ENCODE measurements at places on chromosomes 1 and 21.

DNA sequence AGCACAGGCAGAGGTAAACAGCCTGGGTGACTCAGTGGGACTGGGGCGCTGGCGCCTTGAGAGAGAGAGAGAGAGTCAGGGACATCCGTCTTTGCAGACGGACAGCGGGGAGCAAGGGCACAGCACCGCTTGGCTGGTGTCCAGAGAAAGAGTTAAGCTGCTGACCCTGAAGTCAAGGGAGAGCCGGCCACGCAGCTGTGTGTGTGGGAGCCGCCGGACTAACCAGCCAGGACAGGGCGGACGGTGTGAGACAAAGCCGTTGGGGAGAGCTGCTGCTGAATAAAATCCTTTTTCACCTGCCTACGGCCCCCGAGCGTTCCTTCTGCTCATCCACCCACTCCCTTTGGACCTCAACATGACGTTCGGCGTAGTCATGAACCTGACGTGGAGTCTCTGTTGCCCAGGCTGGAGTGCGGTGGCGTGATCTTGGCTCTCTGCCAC lies 14.5 kb downstream of the CFAP74 start:
- no peak for DNase-seq

GRCh38 chr1:228459091-228459993 lies 27.8 kb upstream of the RNF187 start:
- peak; percentile 93 for DNase-seq

DNA sequence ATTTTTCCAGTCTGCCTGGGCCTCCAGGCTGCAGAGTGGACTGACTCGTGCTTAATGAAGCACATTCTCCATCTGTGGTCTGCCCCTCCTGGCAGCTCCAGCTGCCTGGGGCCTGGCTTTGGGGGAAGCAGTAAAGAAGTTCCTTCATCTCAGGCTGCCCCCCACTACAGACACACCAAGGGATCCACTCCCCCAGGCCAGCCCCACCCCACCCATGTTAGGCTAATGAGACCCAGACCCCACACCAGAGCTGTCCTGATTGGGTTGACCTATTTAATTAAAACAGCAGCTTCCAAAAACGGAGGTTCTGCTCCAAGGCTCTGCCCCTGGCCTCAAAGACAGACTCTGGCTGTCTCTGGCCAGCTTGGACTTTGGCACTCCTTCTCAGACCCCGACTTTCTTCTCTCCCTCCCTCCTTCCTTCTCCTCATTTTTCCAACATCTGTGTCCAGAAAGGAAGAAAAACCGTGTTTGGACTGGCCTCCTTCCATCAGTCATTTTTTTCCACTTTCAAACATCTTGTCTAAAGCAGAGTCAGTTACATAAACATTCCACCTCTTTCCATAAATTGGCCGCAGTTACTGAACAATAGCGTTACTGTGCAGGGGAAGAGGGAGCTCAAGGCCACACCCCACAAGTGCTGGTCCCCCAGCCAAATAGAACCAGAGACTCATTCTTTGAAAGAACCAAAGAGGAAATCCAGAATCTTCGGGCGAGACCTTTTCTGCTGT lies 29.7 kb downstream of the SERTAD4 start:
- peak; percentile 92 for DNase-seq

- DNase-seq, result no peak
These were observed 11.8 kb upstream of the KIAA0040 start for GRCh38 chr1:175204330-175204729.

- no peak for DNase-seq
These were observed 273.1 kb downstream of the MRPL39 start for GRCh38 chr21:25334046-25334730.

GRCh38 chr1:224357626-224358124 lies 996 bp downstream of the CNIH4 start:
- peak; percentile 91 for DNase-seq

DNA sequence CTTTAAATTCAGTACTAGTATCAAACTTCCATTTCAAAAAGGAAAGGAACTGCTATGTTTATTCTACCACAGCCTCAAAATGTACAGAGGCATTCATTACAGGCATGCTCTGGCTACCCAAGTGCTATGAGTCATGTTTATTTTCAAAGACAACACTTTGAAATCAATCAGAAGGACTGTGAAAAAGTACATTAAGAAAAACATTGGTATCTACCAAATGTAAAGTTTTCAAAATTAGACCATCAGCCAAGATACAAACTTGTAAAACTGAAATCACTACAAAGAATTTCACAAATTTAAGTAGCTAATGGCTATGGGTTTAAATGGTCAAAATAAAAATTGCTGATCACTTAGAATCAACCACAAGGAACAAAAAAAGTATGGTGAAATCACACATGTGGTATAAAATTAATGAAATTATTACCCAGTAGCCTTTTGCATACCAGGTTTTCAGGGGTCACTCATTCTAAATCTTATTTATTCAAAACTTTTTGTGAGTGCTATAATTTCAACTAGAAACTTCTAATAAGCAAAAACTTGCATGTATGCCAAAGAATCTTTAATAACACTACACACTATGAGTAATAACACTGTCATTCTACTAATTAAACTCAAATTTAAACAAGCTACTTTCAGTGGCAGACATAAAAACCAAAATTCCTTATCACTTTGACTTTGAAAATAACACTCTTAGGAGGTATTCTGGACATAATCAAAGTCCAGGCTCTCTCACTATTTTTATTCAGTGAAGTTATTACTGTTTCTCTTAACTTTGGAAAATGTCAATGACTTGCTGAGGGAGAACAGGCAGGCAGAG lies 49.2 kb downstream of the ENAH start:
- peak; percentile 71 for DNase-seq

DNA sequence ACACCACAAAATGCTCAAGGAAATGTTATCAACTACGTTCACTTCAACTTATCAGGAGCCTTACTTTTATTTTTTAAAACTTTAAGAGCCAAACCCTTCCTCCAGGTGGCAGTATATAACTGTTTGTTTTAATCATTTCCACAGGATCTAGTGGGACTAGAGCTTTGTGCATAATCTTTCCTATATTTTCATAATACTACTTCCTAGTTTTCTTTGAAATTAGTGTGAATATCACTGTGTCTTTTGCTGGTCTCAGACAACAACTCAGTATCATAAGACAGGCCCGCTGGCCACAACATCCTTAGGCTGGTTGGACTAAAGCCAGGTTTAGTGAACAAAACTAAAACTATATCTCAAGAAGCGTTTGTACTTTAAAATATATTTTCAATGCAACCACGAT lies 145.5 kb downstream of the TIAM1 start:
- DNase-seq, result peak; percentile 89

- no peak for DNase-seq
These were observed 48.7 kb upstream of the CNTN2 start for GRCh38 chr1:204994086-204994862.

- no peak for DNase-seq
These were observed 149.9 kb downstream of the HS2ST1 start for GRCh38 chr1:87064309-87064708.

GRCh38 chr1:10835421-10835820 lies 39.0 kb upstream of the CASZ1 start:
- no peak for DNase-seq

DNA sequence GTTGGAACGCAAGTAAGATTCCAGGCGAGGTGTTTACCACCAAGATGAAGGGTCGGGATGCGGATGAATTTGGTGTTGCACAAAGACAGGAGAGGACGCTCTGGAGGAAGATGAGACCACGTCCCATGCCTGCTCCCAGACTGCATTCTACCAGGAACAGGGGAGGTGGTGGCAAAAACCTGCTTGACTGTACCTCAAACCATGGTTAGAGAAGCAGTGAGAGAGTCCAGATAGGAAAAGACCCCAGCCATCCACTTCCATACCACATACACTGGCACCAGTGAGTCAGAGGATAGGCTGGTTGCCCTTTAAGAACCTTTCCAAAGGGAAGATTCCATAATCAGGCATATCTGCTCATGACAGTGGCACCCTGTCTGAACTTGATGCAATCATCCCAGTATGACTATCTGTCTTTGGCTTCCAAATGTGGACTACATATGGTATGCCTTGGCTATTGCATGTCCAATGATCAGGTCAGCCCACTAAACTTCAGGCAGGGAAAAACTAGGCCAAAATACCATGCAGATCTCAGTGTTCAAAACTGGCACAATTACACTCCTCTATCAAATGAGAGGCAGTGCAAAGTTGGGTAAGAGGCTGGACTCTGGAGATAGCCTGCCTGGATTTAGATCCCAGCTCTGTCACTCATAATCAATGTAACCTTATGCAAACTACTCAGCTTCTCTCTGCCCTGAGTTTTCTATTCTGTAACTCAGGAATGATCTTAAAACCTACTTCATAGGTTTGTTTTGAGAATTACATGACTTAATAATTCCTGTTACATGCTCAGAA lies 20.6 kb downstream of the NPR1 start:
- peak; percentile 17 for DNase-seq

DNA sequence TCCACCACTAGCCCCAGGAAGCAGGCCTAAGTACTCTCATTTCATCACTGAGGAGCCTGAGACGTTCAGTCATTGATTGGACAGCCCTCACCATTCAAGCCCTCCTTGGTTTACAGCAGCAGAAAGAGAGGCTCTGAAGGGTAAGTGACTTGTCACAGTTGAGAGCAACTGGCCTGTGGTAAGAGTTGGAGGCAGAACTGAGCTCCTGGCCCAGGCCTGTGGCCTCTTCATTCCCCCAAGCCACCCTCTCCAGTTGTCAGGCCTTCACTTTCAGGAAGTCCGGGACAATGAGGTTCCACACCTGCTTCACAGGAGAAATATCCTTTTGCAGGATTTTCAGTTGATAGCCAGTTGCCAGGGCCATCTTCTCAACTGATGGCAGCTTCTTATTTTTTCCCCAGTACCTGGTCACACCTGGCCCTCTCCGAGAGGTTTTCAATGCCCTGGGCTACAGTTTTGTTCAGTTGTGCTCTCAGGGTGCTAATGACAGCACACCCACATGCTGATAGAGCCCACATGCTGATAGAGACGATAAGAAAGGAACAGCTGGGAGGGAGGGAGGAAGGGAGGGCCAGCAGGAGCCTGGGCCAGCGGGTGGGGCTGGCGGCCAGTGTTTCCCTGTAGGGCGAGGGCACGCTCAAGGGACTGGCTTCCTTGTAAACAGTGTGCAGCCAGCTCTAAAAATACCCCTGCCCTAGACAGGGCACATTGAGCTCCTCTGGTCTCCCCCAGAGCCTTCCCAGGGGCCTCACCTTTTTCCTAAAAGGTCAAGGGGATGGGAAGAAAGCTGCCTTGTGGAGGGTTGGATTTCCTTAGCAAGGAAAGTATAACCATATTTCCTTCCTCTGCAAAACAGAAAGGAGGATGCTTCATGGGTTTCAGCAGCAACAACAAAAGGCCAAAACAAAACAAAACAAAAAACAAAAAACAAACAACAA lies 112.7 kb upstream of the JUN start:
- no peak for DNase-seq

GRCh38 chr1:105652109-105652508 lies 1404.4 kb upstream of the PRMT6 start:
- DNase-seq, result no peak

DNA sequence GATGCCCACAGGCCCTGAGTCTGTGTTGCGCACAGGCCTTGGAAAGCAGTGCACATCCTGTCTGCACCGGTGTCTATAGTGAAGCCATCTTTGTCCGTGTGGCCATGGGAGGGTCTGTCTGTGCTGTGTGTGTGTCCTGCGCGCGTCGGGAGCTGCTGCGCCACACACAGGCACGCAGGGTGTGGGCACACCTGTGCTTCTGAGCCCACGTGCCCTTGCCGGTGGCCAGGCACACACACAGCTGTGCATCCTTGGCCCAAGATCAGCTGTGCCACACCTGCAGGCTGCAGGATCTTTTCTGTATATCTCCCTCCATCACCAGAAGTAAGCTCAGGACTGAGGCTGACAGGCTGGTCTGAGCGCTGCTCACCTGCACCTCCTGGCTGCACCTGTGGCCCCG lies 3.2 kb upstream of the SAMD11 start:
- DNase-seq, result no peak

DNA sequence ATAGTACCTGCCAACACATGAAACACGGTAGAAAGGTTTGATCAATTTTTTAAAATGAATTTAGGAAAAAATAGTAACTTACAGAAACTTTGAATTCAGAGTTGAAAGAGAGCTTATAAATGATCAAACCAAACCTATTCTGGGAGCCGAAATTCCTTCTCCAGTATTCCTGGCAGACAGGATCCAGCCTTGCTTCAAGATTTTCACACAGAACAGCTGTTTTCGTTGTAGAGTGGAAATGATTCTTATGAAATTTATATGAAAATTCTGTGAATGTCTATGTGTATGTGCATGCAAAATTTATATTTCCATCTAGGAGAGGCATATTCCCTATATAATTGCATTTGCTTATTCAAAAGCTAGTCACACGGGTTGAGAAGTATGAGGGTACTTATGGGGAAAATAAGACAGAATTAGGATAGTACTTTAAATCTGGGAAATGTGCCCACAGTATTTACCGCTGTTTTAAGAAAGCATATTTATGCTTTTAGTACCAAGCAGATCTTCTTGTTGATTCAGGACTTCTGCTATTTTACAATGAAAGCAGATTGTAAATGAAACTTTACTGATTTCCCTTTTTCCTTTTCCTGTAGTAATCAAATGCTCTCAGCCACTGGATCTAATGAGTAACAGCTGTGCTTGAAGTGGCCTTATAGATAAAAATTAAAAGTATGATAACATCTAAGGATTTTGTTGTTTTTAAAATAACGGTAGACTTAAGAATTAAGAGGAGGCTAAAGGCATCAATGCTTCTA lies 30.4 kb downstream of the PRRX1 start:
- peak; percentile 43 for DNase-seq

GRCh38 chr1:179187735-179188471 lies 41.6 kb downstream of the ABL2 start:
- no peak for DNase-seq

DNA sequence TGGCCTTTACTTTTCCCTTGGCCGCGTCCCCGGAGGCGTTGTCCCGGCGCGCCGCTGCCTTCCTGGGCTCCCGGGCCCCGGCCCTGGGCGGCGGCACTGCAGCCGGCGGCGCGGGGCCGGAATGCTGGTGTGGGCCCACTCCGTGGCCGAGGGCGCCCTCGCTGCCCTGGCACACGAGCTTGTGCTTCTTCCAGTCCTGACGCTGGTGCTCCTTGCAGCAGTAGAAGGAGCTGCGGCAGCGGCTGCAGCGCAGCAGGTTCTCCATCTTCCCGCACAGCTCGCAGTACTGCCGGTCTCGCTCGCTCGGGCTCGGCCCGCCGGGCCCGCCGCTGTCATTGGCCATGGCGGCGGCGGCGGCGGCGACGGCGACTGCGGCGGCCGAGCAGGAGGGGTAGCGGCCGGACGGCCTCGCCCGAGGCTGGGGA lies 529 bp downstream of the EGLN1 start:
- peak; percentile 76 for DNase-seq

DNA sequence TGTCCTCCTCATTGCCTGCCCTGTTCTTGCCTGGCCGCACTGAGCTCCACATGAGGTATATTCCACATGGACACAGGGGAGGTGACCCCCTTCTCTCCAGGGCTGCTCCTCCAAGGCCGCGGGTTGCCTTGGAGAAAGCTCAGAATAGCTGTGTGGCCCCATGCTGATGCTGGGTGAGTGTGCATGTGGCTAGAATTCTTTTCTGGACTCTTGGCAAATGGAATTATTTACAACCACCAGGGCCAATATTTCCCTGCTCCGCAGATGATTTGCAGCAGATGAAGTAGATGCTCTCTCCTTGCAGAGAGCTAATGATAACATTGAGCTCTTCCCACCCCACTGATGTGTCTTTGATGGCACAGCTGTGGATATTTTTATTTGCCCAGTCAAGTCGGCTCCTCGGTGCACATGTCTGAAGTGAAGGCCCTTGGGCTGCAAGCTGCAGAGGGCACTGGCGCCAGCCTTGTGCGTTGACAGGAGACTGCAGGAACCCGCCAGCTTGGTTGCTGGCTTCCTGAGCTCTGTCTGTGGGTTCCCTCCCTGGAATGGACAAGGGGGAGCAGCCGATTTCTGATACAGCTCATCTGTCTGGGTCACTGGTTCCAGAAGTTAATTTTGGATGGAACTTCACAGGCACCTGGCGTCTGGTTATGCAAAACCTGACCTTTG lies 404.7 kb upstream of the VAMP3 start:
- DNase-seq, result no peak

Data from adipocyte (in vitro differentiated cells).